ENCODE measurements at places on chromosomes 13 and 19.
A peak's percentile ranks its signal among the peaks of the same experiment; 100 is the strongest.

DNA sequence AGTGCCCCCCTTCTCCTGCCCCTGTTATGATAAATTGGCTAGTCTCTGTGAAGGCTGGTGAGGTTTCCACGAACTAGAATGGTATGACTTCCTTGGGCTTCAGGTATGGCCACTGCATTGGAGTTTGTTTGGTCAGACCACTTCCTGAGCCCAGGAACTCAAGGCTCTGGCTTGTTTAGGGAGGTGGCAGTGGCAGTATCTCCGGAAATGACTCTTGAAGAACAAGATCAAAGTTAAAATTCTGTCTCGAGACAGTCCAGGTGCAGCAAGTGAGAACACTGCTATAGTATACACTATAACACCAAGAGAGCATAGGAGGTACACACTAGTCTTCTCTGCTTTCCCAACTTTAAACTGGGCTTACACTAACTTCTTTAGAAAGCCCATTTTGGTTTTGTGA lies 309.1 kb downstream of the KLF12 start:
- no peak for DNase-seq

DNA sequence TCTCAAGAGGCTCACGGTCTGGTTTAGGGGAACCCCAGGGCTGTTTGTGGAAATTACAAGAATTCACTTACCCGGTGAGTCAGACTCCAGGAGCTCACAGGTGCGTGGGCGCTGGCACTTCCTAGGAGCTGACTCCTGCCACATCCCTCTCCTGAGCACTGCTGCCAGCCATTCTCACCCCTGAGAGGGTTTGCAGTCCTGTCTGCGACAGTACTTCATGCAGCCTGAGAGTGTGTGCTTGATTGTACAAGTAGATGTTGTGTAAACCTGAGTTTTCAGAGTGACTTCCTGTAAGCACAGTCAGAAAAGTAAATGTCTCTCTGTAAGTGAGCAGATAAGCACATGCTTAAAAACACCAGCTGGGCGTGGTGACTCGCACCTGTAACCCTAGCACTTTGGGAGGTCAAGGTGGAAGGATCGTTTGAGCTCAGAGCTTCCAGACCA lies 8.1 kb downstream of the MRPL4 start:
- peak; percentile 76 for DNase-seq

GRCh38 chr19:17866312-17866963 lies 5.3 kb upstream of the SLC5A5 start:
- no peak for DNase-seq

DNA sequence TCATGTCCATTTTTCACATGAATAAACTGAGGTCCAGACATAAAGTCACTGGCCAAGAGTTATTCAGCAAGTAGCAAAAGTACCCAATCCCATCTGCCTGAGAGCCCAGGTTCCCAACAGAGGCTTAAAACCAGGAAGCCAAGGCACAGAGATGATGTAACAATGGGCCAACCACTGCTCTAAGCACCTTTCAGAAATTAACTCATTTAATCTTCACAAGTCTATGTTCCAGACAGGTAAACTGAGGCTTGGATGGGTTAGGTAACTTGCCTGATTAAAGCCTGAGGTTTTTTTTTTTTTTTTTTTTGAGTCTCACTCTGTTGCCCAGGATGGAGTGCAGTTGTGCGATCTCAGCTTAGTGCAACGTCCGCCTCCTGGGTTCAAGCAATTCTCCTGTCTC lies 4.0 kb upstream of the DYRK1B start:
- no peak for DNase-seq

- no peak for DNase-seq
Measured at GRCh38 chr13:30504081-30504480, 38.3 kb upstream of the HMGB1 start.

GRCh38 chr13:110225609-110226574 lies 81.1 kb downstream of the COL4A1 start:
- DNase-seq, result no peak

DNA sequence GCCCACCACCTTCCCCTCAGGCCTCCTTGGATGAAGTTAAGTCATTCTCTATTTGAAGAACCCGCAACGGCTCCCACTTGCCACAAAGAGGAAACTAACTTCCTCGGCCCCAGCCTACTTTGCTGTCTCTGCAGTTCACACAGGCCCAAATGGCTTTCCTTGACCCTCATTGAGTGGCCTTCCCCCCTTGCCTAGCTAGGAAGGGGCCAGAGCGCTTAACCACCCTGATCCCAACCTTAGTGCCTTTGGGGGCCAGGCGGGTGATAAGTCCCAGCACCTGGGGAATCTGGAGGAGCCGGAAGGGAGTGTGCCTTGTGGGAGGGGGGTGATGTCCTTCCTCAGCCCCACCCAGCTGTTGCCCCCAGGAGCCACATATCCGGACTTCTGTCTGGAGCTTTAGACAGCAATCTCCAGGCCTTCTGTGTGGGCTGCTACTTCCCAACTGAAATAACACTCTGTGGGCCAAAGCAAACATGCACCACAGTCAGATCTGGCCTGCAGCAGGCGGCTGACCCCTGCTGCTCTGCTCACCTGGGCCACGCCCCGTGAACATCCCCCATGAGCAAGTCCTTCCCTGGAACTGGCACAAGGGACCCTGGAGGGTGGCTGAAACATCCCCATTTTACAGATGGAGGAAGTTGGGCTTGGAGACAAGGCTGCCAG lies 10.5 kb downstream of the NECTIN2 start:
- no peak for DNase-seq

GRCh38 chr13:81058211-81058915 lies 717.4 kb upstream of the SPRY2 start:
- DNase-seq, result no peak

- no peak for DNase-seq
Measured at GRCh38 chr13:40384976-40385857, 281.2 kb downstream of the FOXO1 start.

DNA sequence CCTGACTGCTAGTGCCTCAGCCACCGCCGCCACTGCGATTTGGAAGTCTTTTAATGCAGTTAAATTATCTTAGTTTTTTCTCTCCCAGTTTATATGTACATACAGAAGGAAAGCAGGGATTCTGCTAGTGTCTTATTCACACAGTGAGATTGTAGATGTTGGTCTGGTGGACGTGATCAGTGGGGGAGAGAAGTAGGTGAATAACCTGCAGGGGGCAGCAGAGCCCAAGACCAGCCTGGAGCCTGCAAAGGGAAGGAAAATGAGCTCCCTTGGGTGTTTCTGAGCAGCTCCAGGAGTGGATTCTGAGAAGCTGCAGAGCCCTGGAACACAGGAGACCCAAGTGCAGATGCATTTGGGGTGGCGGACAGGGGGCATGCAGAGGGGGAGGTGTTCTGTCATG lies 26.3 kb downstream of the ZNF844 start:
- peak; percentile 77 for DNase-seq

DNA sequence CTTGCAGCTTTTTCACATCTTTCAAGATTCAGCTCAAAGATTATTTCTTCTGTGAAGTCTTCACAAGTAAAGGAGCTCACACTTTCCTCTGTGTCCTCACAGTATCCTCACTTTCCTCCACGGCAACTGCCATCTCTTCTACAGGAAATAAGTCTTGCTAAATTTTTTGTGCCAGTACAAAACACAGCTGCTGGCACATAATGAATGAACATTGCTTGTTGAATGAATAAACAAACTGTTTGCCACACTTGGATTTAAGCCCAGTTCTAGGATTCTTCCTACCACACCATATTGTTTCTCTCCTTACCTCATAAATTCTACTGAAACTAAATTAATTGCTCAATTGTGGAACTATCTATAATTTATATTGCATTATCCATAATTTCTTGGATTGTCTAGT lies 59.5 kb downstream of the RAP2A start:
- DNase-seq, result no peak

- DNase-seq, result no peak
Measured at GRCh38 chr13:48866249-48866648, 109.5 kb upstream of the FNDC3A start.

DNA sequence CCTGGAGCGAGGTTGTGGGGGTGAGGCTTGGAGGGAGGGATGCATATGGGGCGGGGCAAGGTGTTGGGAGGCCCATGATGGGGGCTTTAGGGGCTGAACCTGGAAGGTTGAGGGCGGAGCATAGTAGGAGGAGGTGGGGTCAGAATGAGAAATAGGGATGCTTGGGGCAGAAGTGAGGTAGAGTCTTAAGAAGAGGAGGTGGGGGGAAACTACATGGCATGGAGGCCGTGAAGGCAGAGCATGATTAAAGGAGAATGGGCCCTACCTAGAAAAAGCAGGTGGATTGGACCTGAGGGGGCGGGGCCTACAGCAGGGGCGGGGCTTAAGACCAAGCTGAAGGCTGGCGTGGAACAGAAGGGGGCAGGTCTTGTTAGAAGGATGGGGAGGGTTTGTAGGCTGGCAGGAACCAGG lies 799 bp downstream of the NR1H2 start:
- DNase-seq, result peak; percentile 69
